Stimulated activated CD8-positive, alpha-beta memory T cell treated with anti-CD3 and anti-CD28 coated beads, Interleukin-4, amount 100 ng/mL, for 4 hours (primary cell): ENCODE measurements at places on chromosomes 16 and 17.

DNA sequence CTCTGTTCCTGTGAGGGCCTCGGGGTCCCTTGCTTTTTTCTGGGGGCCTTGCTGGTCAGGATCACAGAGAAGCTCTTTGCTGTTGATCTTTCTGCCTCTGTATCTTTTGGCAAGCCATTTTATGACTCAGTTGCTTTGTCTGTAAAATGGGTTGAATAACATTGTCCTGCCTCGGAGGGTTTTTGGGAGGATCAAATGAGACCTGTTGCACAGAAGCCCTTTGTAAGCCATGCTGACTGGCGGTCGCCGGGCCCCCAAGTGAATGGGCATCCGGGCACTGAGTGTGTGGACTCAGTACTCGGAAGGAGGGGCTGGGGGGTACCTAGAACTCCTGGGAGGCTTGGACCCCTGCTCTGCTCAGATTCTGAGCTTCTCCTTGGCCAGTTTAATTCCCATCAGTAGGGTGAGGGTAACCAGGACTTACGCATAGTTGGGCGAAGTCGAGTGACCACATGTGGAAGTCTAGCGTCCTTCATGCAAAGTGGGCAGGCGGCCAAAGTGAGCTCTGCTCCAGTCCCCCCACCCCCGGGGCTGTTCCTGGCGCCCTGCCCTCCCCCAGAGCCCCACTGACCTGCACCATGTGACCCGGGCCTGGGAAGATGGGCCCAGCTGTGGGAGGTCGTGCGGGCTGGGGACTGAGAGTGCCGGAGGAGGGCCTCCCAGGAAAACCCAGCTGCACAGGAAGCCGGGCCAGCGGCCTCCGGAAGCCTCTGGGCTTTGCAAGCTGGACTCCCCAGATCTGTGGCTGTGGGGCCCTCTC lies 284.0 kb downstream of the SEC14L1 start:
- DNase-seq: no peak

DNA sequence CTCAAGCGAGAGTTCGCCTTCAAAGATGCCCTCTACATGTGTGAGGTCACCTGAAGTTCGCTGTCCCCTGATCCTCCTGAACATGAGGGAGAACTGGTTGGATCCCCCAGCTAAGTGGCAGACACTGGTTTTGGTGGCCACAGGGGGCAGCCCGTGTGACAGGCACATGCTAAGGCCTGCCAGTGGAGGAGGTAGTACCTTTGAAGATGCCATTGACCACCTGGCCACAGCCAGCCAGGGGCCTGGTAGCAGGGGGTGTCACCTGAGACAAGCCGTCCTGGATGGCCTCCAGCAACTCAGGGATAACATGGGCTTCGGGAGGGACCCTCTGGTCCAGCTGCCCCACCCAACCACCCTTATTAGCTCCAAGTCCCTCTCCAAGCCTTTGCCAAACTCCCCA lies 7.3 kb upstream of the ALDH3A1 start:
- no peak for DNase-seq

DNA sequence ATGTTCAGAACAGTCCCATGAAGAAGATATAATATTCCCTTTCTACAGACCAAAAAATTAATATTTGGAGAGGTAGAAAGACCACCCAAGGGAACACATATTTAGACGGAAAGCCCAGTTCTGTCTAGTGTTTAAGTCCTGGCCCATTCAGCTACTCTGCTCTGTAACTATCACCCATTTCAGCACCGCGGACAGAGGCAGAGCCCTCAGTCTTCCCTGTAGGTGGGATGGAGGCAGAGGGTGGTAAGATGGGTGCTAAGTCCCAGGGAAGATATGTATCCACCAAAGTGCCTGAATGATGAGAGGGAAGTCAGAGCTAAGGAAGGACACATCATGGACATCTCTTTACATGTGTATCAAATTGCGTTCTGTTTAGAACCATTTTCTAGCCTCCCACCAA lies 27.8 kb upstream of the C16orf78 start:
- DNase-seq: no peak

- no peak for DNase-seq
Measured at GRCh38 chr16:17567455-17567854, 96.7 kb upstream of the XYLT1 start.

DNA sequence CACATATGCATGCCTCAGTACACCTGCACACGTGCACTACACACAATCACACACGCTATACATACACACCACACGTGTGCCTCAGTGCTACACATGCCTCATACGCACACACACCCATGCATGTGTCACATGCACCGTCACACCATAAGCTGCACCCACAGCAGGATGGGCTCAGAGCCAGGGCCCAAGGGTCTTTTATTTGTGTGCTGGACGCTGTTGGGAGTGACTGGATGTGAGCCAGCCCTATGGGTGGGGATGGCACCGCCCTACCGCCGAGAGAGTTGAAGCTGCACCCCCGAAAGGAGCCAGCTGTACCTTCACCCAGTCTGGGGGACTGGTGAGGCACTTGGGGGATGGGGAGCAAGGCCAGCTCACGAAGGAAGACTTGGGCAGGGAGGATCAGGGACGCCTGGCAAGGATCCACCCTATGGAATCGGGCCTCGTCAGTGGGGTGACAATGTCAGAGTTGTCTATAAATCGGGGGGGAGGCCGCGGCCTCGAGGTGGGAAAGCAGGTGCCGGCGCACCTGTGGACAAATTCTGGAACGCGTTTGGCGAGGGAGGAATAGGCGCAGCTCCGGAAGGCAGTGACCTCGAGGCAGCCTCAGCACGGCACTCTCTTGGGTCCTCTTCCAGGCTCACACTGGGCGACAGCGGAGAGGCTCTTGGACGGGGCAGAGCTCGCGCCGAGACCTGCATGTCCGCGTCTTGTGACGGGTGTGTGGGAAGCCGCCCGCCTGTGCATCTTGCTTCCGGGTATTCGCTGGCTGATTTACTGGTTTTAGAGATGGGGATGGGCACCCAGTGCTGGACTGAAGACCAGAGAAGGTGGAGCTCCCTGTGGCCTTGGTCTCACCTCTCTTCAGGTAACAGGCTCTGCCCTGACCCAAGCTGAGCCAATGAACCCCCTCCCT lies 7.3 kb downstream of the RGS11 start:
- DNase-seq: no peak
